ELR (cell line): ENCODE measurements at places on chromosomes 2 and 18.

GRCh38 chr2:223700221-223700620 is 98.1 kb upstream of the SCG2 start:
- no peak for DNase-seq

GRCh38 chr2:157784823-157785175 is 91.3 kb downstream of the ACVR1 start:
- no peak for DNase-seq

GRCh38 chr2:152445375-152445774 is 110.4 kb downstream of the FMNL2 start:
- DNase-seq, result no peak

- DNase-seq, result no peak
Measured at GRCh38 chr2:3620834-3621233, 25.9 kb downstream of the COLEC11 start.
